ENCODE measurements at places on chromosomes 1 and 21.

GRCh38 chr21:25708467-25709065 is 26.1 kb downstream of the ATP5PF start:
- DNase-seq = peak; percentile 28

DNA sequence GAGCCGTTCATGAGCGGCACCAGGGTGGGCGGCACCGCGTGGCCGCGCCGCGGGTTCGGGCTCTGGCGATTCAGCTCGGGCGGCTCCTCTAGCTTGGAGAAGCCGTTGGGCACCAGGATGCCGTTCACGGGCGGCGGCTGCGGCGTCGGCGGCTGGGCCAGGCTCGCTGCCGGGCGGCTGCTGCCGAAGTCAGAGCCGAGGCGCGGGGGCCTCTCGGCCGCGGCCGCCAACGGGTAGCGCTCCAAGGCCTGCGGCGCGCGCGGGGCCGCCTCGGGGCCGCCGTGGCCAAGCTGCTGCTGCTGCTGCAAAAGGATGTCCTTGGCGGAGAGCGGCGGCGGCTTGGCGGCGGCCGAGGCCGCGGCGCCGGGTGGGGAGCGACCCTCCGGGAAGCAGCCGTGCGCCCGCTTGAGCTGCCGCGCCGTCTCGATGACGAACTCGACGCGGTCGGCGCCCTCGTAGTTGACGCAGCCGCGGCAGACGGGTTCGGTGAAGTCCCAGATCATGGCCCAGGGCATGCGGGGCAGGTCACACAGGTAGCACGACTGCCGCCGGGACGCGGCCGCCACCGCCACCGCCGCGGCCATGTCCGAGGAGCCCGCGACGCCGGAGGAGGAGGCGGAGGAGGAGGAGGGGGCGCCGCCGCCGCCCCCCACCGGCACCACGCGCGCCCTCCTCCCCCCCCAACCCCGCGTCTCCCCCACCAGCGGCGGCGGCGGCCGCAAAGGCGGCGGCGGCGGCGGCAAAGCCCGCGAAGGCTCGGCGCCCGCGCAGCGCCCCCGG is 877 bp downstream of the IRF2BP2 start:
- DNase-seq = peak; percentile 56

GRCh38 chr1:26949266-26949925 is 10.9 kb downstream of the KDF1 start:
- DNase-seq = no peak

GRCh38 chr1:202367271-202367670 is 18.8 kb downstream of the PPP1R12B start:
- no peak for DNase-seq

DNA sequence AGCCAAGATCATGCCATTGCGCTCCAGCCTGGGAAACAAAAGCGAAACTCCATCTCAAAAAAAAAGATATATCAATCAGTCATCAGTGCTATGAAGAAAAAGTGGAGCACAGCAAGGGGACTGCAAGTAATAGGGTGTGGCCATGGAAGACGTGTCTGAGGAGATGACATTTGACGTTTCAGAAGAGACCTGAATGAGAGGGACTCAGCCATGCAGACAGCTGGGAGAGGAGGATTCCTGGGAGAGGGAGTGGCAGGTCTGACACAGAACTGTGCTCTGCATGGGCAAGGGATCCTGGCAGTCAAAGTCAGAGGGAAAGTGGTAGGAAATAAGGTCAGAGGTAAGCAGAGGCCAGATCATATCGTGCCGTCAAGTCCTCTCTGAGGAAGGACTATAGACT is 3.3 kb downstream of the LAX1 start:
- DNase-seq = no peak

GRCh38 chr1:229347528-229347927 is 4.7 kb upstream of the CCSAP start:
- DNase-seq = no peak

GRCh38 chr1:226882187-226882586 is 11.8 kb downstream of the PSEN2 start:
- no peak for DNase-seq

GRCh38 chr21:44090325-44090724 is 16.9 kb upstream of the PWP2 start:
- no peak for DNase-seq

- no peak for DNase-seq
Observed at GRCh38 chr1:114347431-114348209, 163.4 kb downstream of the TRIM33 start.

DNA sequence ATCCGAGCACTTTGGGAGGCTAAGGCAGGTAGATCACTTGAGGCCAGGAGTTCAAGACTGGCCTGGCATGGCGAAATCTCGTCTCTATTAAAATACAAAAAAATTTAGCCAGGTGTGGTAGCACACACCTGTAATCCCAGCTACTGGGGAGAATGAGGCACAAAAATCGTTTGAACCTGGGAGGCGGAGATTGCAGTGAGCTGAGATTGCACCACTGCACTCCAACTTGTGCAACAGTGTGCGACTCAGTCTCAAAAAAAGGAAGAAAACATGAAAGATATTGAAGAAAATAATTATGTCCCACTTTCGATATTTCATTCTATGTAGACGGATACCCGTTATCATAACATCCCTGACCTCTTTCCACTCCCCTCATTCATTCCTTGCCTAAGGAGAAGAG is 19.2 kb downstream of the TUT4 start:
- no peak for DNase-seq

- DNase-seq = no peak
Observed at GRCh38 chr1:58762806-58763205, 21.0 kb downstream of the JUN start.
